OCI-LY7 (cell line): ENCODE measurements at places on chromosomes 7 and 10. TPM values are rescaled to one million over a fixed set of nuclear protein-coding genes. Genes with fewer than 3 reads are reported as not detected.

SLC39A12 gene
- not detected in 2 replicates for total RNA-seq

PLAC9 gene
- total RNA-seq, result not detected in 2 replicates

NUTM2A gene
- total RNA-seq, result 0.97 and 1.1 TPM in 2 replicates

GRCh38 chr10:24622781-24623301, 100.8 kb downstream of the ARHGAP21 start:
- DNase-seq, result peak; percentile 78

DNA sequence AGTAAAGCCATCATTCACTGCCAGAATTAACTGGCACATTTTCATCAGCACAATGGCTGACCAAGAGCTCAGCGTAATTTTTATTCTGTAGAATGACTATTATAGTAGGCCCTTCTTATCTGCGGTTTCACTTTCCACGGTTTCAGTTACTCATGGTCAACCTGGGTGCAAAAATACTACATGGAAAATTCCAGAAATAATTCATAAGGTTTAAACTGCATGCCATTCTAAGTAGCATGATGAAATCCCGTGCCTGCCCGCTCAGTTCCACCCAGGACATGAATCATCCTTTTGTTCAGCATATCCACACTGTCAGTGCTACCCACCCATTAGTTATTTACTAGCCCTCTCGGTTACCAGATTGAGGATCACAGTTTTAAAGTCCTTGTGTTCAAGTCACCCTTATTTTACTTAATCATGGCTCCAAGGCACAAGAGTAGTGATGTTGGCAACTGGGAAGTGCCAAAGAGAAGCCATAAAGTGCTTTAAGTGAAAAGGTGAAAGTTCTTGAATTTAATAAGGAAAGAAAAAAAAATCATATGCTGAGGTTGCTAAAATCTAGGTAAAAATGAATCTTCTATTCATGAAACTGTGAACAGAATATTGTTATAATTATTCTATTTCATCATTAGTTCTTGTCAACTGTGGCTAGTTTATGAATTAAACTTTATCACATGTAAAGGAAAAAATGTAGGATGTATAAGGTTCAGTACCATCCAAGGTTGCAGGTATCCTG, 204.9 kb downstream of the DOCK4 start:
- no peak for DNase-seq

DNA sequence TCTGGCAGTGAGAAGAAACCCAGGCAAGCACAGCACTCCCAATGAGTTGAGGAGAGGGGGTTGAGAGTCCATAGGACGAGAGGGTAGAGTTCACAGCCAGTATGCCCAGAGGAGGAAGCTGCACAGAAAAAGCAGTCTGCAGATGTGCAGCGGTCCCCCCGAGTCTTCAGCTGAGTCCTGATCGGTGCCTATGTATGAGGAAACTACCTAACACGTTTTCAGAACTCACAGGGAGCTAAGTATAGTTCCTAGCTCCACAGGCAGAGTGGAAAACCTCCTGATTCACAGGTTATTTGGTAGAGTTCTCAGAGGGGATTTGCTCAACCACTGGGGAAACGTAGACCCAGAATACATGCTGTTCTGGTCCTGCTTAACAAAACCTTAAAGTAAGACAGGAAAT, 271.3 kb upstream of the CNTNAP2 start:
- DNase-seq, result peak; percentile 85

DNA sequence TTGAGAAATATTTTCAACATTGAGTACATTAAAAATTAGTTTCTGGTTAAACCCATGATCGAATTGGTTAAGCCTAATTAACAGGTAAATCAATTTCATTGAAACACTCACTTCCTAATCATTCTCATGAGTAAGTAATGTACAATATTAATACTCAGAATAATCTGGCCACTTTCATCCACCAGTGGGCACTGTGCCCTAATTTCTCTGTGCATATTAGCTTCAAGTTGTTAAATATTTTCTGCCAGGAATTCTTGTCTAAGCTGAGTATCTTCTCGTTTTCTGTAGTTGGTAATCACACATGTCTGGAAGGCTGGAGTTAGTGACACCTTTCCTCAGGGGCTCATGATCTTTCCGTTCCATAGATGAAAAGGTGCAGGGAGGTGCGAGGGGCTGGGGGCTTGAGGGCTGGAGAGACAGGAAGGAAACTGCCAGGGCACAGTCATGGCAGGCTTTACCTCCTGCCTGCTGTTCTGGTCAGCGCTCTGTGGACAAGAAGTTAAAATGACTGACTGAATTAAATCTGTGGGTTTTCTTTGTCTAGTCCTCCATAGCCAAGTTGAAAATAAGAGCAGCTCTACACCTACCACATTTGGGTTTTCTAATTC, 71.9 kb downstream of the WIPF3 start:
- DNase-seq, result peak; percentile 55

GRCh38 chr10:114021717-114022680, 21.7 kb upstream of the ADRB1 start:
- no peak for DNase-seq

GRCh38 chr10:21501091-21501490, 24.4 kb downstream of the SKIDA1 start:
- DNase-seq, result no peak

- DNase-seq, result no peak
These were observed 51.2 kb downstream of the OTUD1 start for GRCh38 chr10:23490115-23490514.

- DNase-seq, result peak; percentile 60
These were observed 3.7 kb upstream of the ZNF800 start for GRCh38 chr7:127396184-127396583.

DNA sequence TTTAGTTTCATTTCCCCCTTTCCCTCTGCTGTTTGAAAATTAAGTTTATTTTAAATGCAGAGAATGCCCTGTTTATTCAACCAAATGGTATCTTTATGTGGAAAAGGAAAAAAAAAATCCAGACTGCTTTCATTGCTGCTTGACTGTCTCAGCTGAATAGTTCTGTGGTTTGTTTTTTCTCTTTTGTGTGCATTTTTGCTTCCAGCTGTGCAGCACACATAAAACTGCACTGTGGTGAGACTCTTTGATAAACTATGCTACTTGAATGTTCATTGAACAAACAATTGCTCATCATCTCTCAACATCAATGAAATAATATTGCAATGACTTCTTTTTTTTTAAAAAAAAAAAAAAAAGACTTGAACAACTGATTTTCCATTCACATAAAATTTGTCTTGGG, 78.6 kb upstream of the GLI3 start:
- DNase-seq, result peak; percentile 43
